ENCODE measurements at places on chromosomes 5 and 9.

GRCh38 chr5:157820593-157821252 is 38.2 kb downstream of the CLINT1 start:
- no peak for DNase-seq

DNA sequence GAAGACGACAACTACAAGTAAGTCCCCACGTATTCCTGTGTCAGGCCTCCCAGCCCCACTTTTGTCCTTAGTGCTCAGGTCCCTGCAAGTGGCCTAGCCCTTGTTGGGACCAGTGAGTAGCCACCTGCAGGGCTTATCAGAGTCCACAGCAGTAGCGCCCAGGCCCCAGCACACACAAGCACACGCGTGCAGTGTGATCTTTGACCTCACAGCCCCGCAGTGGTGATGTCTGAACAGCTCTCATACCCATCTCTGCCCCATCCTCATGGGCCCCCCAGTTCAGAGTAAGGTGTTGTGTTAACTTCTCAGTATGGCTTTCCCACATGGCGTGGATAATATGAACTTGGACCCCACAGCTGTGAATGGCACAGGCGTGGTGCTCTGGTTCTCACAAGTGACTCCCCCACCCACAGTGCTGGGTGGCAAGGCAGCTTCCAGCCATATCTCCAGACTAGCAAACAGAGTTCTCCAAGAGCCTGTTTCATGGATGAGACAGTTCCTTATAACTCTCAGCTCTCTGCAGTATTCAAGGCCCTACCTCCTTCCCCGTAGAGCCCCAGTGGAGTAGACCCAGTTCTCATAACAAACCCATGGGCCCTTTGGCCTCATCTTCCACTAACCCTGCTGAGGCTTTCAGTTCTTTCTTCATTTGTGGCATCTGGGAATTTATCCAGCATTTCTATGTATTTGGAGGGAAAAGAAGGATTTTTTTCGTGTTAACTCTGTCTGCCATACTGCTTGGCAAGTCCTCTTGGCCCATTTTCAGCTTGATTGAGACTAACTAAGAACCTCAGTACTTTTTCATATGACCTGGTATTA is 46.5 kb upstream of the ANGPTL2 start:
- no peak for DNase-seq

DNA sequence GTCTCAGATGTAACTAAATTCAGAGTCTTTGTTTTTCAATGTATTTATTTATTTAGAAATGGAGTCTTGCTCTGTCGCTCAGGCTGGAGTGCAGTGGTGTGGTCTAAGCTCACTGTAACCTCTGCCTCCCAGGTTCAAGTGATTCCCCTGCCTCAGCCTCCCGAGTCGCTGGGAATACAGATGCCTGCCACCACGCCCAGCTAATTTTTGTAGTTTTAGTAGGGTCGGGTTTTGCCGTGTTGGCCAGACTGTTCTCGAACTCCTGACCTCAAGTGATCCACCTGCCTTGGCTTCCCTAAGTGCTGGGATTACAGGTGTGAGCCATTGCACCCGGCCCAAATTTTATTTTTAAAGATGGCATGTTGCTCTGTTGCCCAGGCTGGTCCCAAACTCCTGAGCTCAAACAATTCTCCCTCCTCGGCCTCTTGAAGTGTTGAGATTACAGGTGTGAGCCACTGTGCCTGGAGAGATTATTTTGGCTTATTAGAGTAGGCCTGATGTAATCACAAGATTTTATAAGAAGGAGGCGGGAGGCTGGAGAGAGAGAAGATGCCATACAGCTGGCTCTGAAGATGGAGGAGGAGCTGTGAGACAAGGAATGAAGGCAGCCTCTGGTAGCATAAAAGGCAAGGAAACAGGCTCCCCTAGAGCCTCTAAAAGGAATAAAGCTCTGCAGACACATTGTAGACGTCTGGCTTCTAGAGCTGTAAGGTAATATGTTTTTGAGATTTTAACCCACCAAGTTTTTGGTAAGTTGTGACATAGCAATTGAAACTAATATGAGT is 12.9 kb upstream of the KLF9 start:
- no peak for DNase-seq

- DNase-seq = no peak
Measured at GRCh38 chr5:132961887-132962286, 1.5 kb downstream of the AFF4 start.

GRCh38 chr5:96885518-96886338 is 9.4 kb downstream of the ERAP2 start:
- no peak for DNase-seq

GRCh38 chr9:81833563-81834345 is 94.5 kb upstream of the SPATA31D4 start:
- no peak for DNase-seq

DNA sequence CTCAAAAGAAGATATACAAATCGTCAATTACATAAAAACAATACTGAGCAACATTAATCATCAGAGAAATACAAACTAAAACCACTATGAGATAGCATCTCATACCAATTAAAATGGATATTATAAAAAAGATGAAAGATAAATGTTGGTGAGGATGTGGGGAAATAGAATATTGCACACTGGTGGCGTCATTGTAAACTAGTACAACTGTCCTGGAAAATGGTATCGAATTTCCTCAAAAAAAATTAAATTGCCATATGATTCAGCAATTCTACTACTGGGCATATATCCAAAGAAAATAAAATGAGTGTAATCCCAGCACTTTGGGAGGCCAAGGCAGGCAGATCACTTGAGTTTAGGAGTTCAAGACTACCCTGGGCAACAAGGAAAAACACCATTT is 326.0 kb upstream of the FTMT start:
- DNase-seq = no peak

- no peak for DNase-seq
Measured at GRCh38 chr9:5879419-5880181, 11.1 kb upstream of the MLANA start.

DNA sequence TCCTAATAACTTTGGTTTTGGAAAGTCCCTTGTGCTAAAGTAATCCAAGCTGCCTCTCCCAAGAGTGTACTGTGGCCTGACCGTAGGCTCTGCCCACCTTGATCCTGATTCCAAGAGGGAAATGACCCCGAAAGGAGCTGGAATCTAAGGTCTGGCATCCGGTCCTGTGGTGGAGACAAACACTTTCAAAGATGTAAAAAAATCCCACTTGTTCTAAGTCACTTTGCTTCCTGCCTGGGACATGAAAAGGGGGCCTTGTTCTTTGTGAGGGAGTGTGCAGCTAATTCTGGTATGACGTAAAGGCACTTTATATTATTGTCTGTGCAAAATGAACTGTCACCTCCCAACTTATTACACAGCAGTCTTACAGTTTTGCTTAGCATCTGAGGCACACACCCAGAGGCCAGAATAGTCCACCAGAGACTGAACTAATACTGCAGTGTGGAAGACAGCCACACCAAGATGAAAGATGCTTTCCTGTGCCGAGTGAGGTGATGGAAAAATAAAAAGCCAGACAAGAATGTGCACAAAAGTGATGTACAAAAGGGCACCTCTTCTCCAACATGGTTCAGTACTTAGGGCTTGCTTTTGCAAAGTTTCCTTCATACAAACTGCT is 128.7 kb downstream of the SLC12A2 start:
- no peak for DNase-seq

- DNase-seq = no peak
Measured at GRCh38 chr5:132947671-132948070, 15.8 kb downstream of the AFF4 start.

DNA sequence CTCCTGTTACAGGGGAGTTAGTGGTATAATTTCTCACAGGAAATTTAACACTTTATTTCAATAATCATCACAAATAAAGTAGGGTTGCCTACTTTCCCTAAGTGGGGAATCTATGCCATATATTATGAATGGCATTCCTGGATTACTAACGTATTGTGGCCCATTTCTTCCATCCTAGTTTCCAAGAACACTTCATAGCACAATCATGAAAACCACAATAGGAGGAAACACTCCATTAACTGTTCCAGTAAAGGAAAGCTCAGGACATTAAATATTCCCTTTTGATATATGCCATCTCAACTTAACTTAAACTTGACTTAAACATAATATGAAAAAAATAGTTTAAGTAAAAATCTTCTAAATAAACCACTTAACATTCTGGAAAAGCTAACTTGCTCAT is 2.1 kb downstream of the CPLANE1 start:
- DNase-seq = no peak

All from activated naive CD4-positive, alpha-beta T cell treated with anti-CD3 and anti-CD28 coated beads, Interleukin-2, amount 50 U/mL, for 72 hours (primary cell).